ENCODE measurements at places on chromosomes 7 and 10.
A peak's percentile ranks its signal among the peaks of the same experiment; 100 is the strongest.

GRCh38 chr7:131489881-131490280 lies 66.5 kb downstream of the PODXL start:
- no peak for DNase-seq

DNA sequence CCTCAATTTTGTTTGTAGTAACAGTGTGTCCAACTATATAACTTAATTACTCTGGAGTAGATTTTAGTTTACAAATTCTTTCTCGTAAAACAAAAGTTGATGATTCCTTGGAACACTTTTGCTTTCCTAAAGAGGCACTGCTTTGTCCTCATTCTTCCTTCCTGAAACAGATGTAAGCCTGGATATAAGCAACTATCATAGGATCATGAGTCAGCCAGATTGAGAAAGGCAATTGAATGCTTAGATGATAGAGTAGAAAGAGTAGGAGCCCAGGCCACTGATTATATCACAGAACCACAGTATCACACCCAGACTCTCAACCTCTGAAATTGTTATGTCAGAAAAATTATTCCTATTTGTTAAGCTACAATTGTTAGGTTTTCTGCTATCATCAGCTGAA lies 69.9 kb downstream of the TMEM106B start:
- DNase-seq: peak; percentile 25

GRCh38 chr10:17652585-17652984 lies 8.6 kb downstream of the STAM start:
- no peak for DNase-seq

DNA sequence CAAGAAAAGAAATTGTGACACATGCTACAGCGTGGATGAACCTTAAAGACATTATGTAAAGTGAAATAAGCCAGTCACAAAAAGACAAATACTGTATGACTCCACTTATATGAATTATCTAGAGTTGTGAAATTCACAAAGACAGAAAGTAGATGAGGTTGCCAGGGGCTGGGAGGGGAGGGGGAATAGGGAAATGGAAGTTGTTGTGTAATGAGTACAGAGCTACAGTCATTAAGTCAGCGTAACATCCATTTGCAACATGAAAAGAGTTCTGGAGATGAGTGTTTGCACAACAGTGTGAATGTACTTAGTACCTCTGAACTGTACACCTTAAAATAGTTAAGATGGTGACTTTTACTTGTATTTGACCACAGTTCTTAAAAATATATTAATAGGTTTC lies 112.1 kb upstream of the CDK1 start:
- DNase-seq: peak; percentile 73

Data from inflammatory macrophage treated with lipopolysaccharide for 1 hour (primary cell).